Esophagus squamous epithelium (tissue), 5 donors: ENCODE measurements at places on chromosomes 1 and 21.
A peak's percentile ranks its signal among the peaks of the same experiment; 100 is the strongest.

DNA sequence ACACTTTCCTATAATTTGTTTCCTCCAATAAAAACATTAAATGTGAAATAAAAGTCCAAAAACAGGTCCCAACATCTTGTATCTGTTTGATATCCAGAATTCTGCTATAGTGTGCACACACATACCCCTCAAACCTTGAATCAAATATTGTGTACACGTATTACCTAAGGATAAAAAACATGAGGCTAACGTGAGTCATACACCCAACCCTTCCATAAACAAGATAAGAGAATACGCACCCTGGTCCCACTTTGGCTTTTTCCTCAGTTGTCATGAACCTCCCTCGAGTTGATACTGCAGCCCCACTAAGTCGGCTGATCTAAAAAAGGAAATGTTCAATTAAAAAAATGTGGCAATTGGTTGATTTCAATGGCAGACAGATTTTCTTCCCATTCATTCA lies 5.2 kb downstream of the KHDC4 start:
- no peak for DNase-seq

DNA sequence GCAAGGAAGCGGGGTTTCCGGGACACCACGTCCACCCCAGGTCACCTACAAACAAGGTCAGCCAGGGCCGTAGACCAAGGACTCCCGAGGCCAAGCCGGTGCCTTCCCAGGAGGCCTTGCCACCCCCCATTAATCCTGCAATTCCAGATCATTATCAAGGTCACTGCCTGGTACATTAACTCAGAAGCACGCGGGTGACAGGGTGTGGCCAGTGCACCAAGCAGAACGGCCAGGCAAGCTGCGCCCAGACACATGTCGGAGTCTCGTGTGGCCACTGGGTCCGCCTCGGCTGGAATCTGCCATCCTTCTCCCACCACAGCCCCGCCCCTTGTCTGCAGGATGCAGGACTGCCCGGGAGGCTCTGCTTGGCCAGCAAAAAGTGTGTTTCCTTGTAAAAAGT lies 144.7 kb downstream of the PRDM16 start:
- no peak for DNase-seq

DNA sequence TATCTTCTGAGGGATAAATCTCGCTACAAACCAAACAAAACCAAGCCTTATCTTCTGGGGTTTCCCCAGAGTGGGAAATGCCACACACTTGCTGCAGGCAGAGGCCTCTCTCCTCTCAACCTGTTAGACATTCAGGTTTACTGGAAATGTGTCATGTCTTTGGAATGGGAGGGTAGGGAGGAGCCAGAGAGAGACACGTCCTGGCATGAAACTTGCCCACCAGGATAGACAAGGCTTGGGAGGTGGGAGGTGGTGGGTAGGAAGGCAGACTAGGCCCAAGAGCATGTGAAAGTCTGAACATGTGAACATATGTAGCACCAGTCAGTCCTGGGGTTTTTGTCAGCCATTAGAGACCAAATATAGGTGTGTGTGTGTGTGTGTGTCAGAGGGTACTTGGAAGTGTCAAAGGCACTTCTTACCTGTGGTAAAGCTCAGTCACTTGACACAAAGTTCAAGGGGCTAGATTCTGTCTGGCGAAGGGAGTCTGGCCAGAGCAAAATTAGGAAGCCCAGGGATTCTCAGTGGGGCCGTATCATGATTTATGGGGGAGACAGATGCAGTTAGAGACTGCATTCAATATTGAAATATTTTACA lies 32.4 kb upstream of the PIGC start:
- DNase-seq: no peak

GRCh38 chr1:12433323-12434053 lies 184.5 kb downstream of the DHRS3 start:
- no peak for DNase-seq

- DNase-seq: no peak
Observed at GRCh38 chr1:163013826-163014600, 55.1 kb upstream of the RGS4 start.

- no peak for DNase-seq
Observed at GRCh38 chr1:115879977-115880376, 39.1 kb upstream of the NHLH2 start.

- DNase-seq: no peak
Observed at GRCh38 chr1:99627615-99628014, 18.3 kb upstream of the PALMD start.

GRCh38 chr1:27391511-27392095 lies 819 bp upstream of the GPR3 start:
- DNase-seq: no peak

- DNase-seq: no peak
Observed at GRCh38 chr21:32521736-32522355, 63.5 kb downstream of the TCP10L start.

DNA sequence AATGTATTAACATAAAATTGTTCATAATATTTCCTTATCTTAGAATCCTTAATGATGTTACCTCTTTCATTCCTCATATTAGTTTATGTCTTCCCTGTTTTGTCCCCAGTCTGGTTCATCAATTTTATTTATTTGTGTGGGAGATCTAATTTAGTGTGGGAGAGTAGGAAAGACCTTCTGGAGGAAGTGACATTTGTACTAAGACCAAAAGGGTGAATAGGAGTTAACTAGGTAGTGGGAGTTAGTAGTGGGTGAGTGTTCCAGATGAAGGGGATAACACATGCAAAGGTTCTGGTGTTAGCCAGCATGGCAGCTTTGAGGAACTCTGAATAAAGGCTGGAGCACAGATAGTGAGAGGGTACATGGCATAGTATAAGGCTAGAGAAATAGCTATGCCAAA lies 21.4 kb downstream of the RASAL2 start:
- DNase-seq: no peak

DNA sequence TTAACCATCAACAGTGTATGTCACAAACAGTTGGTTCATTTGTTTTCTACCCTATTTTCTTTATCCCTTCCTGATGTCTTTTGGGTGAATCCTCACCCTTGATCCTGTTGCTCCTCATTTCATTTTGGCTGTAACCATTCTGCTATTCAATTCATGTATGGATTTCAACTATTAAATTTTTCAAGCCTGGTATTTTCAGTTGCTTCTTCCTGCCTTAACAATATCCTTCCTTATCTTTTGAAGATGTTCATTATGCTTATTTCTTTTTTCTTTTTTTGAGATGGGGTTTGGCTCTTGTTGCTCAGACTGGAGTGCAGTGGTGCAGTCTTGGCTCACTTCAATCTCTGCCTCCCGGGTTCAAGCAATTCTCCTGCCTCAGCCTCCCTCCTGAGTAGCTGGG lies 2.8 kb upstream of the RNU5D-1 start:
- DNase-seq: no peak

DNA sequence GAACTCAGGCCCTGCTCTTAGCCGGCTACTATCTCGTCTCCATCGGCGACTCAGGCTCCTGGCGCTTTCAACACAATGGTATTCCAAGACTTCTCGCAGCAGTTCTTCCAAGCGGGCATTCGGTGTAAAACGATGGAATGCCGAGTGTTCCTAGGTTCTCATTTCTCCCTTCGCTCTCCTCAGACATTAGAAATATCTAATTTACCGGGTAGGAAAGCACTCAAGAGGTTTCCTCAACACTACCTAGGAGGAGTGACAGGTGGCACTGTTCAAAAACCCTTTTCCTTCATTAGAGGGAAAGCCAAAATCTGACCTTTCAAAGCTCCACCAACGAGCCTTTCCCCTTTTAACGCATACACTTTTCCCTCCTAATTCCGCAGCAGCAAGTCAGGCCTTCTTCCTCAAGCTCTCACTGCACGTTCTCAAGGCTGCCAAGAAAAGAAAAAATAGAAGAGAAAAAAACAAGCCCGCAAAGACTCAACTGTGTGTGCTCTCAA lies 601 bp downstream of the UBE2G2 start:
- DNase-seq: no peak

DNA sequence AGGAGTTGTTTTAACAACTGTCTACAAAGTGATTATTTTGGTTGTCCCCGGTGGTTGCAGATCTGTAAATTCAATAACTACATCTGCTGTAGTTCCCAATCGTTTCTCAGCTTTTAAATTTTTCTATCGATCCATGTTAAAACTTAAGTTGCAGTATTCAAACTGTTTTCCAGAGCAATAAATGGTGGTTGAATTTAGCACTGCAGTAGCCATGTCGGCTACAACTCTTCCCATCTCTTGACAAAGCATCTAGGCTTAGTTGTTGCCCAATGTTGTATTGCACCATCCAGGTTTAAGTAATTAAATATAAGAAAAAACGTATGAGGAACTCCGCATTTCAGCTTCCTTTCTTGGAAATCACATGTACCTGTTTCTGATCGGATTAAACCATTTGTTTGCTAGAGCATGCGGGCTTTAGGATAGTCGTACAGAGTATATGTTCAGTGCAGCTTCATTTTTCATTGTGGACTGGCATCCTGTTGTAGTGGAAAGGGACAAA lies 996 bp downstream of the CNIH4 start:
- DNase-seq: no peak

DNA sequence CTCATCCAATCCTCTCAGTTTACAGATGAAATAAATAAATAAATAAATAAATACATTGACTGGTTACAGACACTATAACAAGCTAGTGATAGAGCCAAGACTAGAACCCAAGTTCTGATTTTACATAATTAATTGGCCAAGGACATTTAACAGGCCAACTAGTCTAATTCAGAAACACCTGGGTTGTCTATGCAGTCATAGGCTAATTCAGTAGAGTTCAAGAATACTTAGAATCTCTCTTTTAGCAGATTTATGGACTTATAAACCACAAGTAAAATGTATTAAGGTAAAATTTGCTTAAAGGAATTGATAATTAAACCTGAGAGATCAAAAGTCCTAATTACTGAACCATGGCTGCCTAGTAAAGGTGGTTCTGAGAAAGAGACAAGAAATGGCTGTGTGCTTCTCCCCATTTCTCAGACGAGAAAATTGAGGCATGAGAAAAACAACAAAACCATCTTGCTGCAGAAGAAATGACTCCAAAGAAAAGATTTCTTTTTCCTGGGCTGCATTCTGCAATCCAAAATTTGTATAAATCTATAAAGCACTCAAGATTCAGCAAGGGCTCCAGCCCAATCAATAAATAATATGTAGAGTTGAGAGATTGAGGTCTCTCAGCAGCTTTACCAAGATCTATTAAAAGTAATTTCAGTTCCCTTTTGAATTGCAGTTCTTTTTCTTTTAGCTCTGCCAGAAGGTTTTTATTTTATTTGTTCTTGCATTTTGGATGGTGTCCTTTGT lies 98.3 kb downstream of the DUSP10 start:
- no peak for DNase-seq

DNA sequence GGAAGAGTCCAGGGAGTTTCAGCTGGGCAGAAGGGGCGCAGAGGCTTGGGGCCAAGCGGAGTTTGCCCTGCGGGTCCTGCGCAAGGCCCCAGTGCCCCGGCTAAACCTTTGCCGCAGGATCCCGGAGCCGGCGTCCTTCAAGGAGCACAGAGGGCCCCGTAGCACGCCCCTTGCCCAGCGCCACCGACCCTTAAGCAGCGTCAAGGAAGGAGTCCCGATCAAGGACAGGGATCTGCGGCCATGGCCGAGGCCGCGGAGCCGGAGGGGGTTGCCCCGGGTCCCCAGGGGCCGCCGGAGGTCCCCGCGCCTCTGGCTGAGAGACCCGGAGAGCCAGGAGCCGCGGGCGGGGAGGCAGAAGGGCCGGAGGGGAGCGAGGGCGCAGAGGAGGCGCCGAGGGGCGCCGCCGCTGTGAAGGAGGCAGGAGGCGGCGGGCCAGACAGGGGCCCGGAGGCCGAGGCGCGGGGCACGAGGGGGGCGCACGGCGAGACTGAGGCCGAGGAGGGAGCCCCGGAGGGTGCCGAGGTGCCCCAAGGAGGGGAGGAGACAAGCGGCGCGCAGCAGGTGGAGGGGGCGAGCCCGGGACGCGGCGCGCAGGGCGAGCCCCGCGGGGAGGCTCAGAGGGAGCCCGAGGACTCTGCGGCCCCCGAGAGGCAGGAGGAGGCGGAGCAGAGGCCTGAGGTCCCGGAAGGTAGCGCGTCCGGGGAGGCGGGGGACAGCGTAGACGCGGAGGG lies 520 bp downstream of the CLIC6 start:
- DNase-seq: no peak

DNA sequence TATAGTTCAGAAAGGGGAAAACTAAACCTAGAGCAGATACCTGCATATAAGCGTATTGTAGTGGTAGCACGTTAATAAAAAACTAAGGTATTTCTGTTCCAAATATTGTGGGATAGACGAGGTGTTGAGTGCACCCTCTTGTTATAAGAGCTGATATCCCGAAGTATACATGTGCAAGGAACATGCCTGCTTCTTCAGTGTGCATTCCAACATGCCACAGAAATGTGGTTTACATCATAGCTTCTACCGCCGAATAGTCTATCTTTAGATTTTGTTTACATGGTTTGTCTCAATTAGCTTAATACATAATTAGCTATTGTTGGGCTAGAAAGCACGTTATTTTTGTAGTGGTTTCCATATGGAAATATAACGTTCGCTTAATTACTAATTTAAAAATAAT lies 2.2 kb downstream of the CHRM3 start:
- no peak for DNase-seq

DNA sequence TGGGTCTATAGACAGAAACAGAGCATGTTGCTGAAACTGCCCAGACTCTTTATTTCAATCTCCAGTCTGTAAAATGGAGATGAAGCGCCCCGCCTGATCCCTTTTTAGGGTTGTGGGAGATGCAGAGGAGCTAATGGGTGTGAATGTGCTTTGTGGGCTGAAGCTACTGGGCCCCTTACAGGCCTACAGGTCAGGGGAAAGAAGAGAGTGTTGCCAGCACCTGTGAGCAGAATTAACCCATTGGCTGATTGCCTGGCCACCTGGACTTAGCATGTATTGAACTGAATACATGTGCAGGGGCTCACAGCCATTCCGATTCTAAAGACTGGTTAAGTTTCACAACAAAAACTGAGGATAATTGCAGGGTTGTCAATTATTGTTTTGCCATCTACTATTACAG lies 13.9 kb upstream of the ATF3 start:
- no peak for DNase-seq

GRCh38 chr1:206736878-206737728 lies 33.5 kb upstream of the IL19 start:
- DNase-seq: no peak

GRCh38 chr1:28050776-28051175 lies 37.6 kb downstream of the EYA3 start:
- DNase-seq: no peak

- DNase-seq: peak; percentile 19
Observed at GRCh38 chr1:145858238-145858900, 512 bp downstream of the PIAS3 start.

DNA sequence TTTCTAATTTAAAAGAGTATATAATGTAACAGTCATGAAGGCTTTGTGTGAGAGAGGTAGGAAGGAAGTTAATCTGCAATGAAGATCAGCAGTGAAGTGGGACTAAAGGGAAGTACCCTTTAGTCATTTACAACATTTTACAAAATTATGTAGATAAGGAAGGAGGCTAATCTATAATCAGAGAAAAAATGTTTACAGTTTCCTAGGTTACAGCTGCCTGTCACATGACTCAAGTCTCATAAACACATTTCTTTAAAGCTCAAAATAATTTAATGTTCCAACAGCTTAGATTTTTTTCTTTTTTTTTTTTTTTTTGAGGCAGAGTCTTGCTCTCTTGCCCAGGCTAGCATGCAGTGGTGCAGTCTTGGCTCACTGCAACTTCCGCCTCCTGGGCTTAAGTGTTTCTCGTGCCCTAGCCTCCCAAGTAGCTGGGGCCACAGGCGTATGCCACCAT lies 26.2 kb upstream of the CAP1 start:
- DNase-seq: no peak
